Stimulated activated CD4-positive, alpha-beta T cell treated with anti-CD3 and anti-CD28 coated beads, Interleukin-4, amount 100 ng/mL, for 1 hour (primary cell): ENCODE measurements at places on chromosomes 1 and 21.

GRCh38 chr1:61887931-61888564, 145.8 kb downstream of the PATJ start:
- no peak for DNase-seq

DNA sequence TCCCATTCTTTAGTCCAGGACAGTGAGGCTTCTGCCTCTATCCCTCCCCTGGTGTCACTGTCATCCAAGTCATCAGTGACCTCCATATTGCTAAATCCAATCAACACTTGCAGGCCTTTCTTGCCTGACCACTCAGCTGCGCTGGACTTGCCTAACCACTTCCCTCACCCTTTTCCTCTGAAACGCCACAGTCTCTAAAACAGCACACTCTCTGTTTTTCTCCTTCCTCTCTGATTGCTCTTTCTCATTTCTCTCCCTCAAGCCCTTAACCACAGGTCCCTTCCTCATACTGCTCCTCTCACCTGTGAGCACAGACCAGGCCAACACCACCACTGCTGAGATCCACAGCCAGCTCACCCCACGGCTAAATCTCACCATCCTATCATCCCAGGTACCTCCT, 17.5 kb downstream of the TAL1 start:
- no peak for DNase-seq

DNA sequence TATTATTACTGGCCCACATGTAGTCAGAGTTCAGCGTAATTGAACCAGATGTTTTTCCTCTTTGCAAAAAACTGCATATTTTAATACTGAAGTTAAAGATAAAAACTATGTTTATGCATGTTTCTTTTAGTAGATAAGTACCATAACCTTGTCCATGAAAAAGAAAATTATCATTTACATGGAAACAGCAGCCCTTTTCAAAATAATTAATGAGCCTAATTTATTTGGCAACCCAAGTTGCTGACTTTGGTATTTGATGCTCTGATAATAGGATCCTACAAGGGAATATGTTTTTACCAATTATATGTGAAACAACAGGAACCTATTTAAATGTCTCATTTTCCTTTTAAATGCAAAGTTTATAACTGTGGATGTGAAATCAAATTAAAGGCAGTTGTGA, 281.3 kb upstream of the C1orf105 start:
- no peak for DNase-seq

GRCh38 chr21:16076465-16076864, 346.7 kb downstream of the USP25 start:
- DNase-seq: no peak

GRCh38 chr21:35207322-35207721, 158.2 kb upstream of the RUNX1 start:
- no peak for DNase-seq

DNA sequence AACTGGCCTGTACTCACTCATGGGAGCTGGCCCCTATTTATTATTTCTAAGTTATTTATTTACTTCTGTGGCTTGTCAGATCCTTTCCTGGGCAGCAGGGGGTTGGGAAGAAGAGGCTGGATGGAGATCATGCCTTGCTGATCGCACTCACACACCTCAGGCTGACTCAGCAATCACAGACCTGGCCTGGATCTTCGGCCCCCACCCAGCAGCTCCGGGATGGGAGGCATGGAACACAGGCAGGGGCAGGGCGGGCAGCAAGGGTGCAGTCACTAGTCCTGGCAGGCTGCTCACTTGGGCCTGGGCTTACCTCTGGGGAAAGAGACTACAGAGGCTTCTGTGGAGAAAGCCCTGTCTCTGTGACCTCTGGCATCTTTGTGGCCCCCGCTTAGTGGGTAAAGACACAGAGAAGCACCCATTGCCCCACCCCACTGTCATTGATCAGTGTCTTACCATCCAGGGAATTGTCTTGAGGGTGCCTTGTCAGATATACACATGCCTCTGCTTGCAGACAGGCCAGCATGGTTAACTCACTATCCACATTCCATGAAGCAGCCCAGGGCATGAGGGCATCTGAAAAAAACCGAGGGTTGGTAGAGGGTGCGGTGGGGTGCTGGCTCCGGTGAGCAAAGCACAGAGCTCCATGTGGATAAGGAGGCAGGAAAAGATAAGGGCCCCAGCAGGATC, 3.7 kb downstream of the ARTN start:
- DNase-seq: no peak

GRCh38 chr1:109118089-109118488, 4.2 kb downstream of the ELAPOR1 start:
- no peak for DNase-seq

DNA sequence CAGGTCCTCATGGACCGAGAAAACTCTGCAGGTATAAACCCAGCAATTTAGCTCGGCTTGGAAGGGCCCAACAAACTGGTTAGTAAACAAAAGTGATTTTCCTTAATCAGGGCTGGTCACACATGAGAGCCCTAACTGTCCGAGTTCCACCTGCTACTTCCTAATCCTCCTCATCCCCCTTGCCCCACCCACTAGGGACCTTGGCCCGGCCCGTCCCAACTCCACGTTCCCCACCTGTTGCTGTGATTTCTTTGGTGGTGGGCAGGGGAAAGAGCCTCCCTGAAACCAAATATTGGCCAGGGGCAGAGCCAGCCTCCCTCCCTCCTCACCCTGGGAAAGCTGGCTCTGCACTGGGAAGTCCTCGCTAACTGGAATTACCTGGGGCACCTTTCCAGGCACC, 304.2 kb upstream of the PROX1 start:
- DNase-seq: no peak

DNA sequence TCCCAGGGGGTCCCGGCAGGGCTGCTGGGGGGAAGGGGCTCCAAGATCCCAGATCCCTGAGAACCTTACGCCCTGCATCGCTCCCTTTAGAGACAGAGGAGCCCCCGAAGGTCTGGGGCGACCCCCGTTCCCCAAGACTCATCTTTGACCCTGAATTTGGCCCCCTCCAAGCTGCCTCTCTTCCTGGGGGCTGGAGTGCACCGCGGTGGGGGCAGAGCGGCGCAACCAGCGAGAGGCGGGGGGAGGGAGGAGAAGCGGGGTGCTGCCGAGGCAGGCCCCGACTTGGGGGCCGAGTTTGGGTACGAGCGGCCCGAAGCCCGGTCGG, 5.4 kb upstream of the PLEKHG5 start:
- no peak for DNase-seq

GRCh38 chr21:35635261-35635660, 425.1 kb downstream of the SETD4 start:
- DNase-seq: no peak

GRCh38 chr1:57088653-57089052, 122.8 kb upstream of the C8B start:
- no peak for DNase-seq

DNA sequence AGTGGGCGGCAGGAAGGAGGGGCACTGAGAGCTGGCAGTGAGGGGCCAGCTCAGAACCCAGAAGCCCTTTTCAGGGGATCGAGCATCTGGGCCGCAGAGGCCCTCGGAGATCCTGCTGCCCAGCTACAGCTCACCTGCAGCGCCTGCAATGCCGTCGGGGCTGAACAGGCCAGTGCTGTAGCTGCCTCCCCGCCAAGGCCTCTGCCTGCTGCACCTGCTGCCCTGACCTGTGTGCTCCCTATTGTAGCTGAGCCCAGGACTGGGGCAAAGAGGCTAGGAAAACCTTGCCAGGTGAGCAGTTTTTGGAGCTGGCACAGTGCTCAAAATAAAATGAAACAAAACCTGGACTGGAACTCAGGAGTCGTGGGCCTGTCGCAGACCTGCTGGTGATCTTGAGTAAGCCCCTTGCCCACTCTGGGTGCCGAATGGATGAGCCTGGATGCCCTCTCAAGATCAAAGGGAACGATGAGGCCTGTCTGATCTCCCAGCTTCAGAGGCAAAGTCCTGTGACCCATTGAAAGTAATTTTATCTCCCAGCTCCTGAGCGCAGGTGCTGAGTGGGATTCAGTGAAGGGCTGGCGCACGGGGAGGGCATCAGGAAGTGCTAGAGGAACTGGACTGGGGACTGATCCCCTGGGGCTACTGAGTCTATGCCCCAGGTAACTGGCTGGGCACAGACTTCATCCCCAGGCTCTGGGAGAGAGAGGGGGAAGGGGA, 154.6 kb downstream of the FOXD2 start:
- DNase-seq: no peak

GRCh38 chr1:237851210-237851845, 39.4 kb downstream of the ZP4 start:
- peak; percentile 5 for DNase-seq

DNA sequence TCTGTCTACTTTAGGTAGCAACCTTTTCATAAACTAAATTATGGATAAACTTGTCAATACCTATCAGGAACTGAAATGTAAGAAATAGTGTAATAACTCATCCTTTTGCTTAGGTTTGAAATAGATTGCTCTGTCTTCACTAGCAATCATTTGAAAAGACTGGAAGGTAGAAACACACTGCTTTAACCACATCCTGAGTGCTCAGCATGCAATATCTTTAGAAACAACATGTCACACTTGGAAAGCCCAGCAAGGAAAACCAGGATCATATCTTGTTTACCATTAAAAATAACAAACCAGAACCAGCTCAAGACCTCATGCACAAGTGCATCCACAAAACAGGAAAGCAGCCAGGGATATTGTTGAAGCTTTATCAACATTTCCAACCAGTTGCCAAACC, 3.6 kb downstream of the KCNJ6 start:
- DNase-seq: no peak

DNA sequence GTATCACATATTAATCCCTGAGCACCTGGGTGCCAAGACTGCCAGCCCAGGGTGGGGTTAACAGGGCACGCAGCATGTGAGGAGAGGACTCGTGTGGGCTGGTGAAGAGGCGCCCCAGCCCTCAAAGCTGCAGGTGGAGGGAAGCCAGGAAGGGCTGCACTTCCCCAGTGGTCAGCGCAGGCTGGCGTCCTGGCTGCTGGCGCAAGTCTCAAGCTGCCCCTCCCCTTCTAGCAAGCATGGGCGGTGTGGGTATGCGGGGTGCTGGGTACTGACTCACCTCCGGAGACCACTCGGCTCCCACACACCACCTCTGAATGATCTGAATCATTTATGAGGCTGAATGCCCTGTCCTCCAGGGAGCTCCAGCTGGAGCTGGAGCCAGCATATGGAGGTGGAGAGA, 44.0 kb downstream of the EIF2D start:
- DNase-seq: no peak

DNA sequence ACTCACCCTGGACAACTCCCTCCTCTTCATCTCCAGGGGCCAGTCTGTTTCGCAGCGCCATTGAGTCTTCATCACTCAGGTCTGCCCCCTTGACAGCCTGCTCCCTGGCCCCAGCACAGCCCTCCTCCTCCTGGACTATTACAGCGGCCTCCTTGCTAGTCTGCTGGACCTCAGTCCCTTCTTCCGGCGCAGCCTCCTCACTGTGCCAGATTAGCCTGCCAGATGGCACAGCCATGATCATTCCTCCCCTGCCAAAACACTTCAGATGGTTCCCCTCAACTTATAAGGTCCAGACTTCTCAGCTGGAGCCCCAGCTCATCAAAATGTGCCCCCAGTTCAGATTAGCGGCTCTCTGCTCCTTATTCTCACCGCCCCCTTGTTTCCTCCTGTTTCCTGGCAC, 7.0 kb upstream of the CELSR2 start:
- no peak for DNase-seq

DNA sequence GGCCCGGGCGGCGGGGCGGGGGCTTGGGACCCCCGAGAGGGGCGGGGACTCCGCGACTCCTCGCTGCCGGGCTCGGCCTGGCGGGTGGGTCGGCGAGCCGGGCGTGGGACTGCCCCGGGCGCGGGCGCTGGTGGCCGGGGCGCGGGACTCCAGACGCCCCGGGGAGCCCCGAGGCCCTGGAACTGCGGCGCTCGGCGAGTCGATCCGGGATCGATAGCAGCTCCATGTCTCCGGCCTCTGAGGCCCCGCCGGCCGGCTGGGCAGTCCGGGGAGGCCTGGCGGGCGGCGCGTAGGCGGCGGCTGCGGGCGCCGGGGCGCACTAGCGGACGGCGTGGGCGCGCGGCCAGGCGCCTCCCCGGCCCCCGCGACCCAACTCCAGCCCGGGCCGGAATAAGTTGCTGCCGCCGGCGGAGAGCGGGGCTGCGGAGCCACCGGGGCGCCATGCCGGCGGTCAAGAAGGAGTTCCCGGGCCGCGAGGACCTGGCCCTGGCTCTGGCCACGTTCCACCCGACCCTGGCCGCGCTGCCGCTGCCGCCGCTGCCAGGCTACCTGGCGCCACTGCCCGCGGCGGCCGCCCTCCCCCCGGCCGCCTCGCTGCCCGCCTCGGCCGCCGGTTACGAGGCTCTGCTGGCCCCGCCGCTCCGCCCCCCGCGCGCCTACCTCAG, 400 bp downstream of the SAMD11 start:
- DNase-seq: no peak

GRCh38 chr1:67737875-67738274, 52.9 kb downstream of the GADD45A start:
- no peak for DNase-seq

GRCh38 chr1:243406424-243406823, 150.6 kb downstream of the SDCCAG8 start:
- DNase-seq: no peak

GRCh38 chr1:116504308-116505156, 66.3 kb downstream of the CD58 start:
- peak; percentile 70 for DNase-seq
